NCI-H2227 treated with DMSO at 0.1 percent for 48 hours (cell line): ENCODE measurements at places on chromosomes 4 and X.

DNA sequence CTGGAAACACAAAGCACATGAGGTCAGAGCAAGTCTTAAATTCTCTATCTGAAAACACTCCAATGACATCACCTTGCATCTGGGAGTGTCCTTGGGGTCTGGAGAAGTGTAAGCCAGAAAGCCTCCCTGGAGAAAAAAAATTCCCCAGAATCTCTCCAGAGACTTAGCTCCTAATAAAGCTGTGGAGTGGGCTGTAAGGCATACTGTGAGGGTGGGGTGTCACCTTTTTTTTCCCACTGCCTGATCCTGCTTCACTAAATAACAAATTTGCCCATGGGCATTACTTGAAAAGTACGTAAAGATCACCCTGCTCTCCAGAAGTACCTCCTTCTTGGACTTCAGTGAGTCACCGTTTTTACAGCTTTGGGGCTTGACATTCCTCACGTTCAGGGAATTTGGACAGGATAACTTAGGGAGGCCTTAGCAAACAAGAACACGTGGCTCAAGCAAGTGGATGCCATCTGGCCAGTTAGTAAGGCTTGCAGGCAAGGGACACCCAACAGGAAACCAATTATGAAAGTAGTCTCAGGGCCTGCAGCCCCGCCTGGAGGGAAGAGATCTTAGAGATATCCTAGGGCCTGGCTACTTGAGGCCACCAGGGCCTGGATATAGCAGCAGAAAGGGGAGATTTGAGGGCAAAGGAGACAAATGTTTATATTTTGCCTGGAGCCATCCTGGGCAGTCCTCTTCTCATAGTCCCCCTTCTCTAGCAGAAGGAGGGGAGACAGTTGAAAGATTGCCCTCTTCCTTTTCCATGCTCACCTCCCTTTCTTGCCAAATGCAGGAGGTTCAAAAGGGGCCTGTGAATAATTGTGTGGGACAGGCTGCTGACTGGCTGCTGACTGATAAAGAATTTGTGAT, 60.1 kb upstream of the PLAC1 start:
- DNase-seq: no peak

- DNase-seq: no peak
Observed at GRCh38 chrX:22365460-22365859, 92.7 kb downstream of the CBLL2 start.

GRCh38 chrX:97234471-97235081, 350.9 kb downstream of the RPA4 start:
- DNase-seq: no peak

DNA sequence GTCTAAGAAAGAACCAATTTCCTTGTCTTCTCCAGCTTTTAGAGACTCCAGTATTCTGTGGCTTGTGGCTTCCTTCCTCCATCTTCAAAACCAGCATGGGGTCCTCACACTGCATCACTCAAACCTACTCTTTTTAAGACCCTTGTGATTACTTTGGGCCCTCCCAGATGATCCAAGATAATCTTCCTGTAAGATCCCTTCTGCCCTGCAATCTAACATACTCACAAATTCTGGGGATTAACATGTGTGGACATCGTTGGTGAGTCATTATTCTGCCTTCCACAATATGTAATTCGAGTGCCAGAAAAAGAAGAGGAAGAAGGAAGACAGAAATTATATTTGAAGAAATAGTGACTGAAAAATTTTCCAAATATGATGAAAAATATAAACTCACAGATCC, 47.9 kb downstream of the BEND4 start:
- DNase-seq: no peak

- no peak for DNase-seq
Observed at GRCh38 chr4:6894528-6895498, 14.8 kb upstream of the TBC1D14 start.

DNA sequence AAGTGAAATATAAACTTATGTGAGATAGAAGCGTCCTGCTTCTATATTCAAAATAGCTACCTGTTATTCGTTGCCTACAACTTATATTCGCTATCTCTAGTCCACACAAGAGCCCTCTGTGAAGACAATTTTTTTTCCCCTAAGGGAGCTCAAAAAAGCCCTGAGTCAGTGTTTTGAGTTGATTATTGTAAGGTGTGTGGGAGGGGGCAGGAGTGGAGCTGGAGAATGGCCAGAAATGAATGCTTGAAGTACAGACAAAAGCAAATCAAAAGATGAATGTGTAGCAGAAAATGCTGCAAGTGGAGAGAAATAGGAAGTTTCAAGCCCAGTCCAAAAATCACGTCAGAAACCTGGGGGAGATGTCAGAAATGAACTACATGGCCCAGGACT, 655.0 kb upstream of the LCORL start:
- no peak for DNase-seq
